ENCODE measurements at places on chromosomes 1 and 21.

GRCh38 chr1:61244114-61244513, 161.8 kb downstream of the NFIA start:
- DNase-seq, result peak; percentile 81

DNA sequence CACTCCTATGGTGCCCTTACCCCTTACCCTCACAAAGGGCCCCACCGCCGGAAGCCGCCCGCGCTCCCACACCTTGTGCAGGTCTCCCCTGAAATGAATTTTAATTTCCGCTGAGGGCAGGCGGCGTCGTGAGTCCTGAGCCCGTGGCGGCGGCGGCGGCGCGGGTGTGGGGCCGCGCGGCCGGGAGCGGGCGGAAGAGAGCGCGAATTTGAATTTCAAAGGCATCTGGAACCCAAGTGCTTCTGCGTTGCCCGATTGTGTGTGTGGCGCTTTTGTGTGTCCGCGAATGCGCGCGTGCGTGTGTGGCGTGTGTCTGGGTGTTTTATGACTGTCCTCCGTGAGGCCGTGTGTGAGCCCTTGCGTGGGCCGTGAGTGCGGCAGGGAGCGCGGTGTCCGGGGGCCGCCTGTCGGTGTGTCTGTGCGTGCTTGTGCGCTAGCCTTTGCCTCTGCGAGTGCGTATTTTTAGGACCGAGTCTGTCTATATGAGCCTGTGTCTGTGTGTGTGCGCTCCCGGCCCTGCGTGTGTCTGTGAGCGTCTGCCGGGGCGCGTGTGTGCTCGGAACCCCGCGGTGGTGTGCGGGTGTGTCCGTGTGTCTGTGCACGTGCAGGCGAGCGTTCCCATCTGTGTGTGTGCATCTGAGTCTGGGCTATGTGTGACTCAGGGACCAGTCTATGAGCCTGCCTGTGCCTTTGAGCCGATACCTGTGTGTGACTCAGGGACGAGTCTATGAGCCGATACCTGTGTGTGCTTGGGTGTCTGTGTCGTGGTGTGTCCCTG, 7.9 kb upstream of the ADGRB2 start:
- DNase-seq, result no peak

DNA sequence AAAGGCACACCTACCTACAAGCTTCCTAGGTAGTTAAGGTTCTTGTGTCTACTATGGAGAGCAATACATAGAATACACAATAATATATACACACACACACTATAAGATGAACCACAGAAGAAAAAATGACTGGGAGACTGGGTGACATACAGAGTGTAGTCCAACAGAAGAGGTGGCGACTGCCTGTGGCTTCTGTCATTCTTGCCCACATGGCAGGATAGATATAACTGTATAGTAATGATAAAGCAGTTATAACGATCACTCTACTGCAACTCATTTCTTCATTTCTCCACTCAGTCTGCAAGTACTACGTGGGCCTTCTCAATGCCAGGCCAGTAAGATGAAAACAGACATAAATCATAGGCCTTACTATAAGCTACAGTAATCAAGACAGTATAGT, 113.8 kb upstream of the EDN2 start:
- no peak for DNase-seq

DNA sequence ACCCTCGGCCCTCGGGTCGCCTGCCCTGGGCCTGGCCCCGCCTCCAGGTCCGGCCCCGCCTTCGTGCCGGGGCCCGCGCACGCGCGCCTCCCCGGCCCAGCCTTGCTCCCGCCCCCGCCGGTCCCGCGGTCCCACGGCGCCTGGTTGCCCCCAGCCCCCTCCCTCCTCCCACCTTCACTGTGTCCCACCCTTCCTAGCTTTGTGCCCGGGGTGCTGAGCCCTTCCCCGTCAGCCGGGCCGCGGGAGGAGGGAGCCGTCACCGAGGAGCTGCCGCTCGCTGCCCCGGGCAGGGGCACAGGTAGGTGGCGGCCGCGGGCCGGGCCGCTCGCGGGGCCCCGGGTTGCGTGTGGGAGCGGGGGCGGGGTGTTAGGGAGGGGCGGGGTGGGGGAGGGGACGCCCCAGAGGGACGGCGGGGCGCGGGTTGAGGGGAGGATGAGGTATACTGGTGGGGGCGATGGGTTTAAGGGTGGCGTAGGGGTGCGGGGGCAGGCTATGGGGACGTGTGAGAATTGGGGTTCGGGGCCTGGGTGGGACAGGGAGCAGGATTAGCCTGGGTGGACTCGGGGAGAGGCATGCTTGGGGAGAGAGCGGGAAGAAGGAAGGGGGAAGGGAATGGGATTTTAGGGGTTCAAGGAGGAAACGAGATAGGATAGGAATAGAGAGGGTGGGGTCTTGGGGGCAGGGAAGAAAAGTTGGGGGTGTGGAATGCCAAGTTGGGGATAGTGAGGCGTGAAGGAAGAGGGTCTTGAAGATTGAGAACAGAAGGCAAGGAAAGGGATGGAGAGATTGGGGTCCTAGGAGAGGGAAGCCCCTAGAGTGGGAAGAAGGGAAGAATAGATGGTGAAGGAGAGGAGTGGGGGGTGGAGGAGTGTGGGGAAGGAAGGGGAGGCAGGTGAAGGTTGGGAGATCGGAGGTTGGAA, at the start of gene LRRC42:
Gene LRRC42, plus strand, starts transcription at position 99 of the 920 bp plus-strand sequence. CDS start 5,650 bp downstream, outside the sequence.
- no peak for DNase-seq

DNA sequence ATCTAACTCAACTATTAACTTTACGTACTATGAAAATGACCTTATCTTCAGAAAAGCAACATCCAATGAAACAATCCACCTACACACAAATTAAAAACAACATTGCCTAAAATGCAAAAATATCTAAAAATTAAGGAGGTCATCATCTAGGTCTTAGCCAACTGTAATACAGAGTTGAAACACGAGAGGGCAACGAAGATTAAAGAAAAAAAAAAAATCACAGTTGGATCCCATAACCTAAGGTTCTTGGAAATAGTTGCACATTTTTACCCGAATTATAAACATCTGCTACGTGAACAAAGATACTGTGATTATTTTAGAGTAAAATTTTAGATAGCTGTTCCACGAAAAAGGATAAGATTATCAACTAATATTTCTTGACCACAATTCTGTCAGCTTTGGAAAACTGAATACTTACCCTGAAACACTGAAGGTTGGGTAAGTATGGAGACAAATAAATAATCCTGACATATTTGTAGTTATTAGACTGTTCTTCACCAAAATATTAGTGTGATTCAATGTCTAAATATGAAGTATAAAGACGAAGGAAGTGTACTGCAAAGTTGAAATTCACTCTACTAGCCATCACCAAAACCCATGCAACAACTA, 88.0 kb upstream of the AK4 start:
- peak; percentile 53 for DNase-seq

- DNase-seq, result no peak
Measured at GRCh38 chr1:22815421-22816066, 104.9 kb downstream of the EPHB2 start.

- DNase-seq, result no peak
Measured at GRCh38 chr1:246678816-246679793, 45.1 kb upstream of the SCCPDH start.

GRCh38 chr1:47232187-47232874, at the start of gene TAL1:
Gene TAL1 (minus strand): TSS chr1:47232225. CDS start chr1:47225888, 6,337 bp downstream.
- DNase-seq, result no peak

- DNase-seq, result no peak
Measured at GRCh38 chr21:28310711-28311110, 682.0 kb downstream of the LTN1 start.

DNA sequence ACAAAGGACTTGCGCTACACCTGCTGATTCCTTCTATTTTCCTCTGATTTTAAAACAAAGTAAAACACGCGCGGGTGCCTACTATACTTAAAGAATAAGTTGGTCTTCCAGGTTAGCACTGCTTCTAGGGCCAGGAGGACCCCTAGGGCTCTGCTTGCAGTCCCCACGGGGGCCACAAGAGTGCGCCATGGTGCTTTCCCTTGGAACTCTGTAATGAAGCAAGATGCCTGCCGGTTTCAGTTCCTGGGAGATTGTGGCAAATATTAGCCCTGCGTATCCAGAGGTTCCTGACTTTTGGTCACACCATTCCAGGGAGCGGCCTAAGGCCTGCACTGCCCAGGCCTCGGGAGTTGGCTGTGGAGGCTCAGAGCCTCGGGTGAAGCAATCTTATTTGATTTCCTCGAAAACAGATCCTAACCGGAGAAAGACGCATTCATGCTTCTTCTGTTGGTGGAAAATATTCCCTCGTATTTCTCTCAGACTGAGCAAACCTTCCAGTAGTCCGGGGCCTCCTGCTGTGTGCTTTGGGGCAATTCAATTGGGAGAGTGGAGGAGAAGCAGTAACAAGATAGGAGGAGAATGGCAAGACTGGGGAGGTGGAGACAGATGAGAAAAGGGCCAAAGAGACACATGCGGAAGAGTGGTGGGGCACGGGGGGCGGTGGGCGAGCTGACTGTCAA, 25.3 kb downstream of the ADAM30 start:
- DNase-seq, result peak; percentile 70

- DNase-seq, result no peak
Measured at GRCh38 chr1:119700326-119700725, 11.4 kb upstream of the PHGDH start.

- no peak for DNase-seq
Measured at GRCh38 chr1:100657876-100658715, 61.4 kb upstream of the VCAM1 start.

- no peak for DNase-seq
Measured at GRCh38 chr1:98336472-98337083, 324.9 kb upstream of the SNX7 start.

DNA sequence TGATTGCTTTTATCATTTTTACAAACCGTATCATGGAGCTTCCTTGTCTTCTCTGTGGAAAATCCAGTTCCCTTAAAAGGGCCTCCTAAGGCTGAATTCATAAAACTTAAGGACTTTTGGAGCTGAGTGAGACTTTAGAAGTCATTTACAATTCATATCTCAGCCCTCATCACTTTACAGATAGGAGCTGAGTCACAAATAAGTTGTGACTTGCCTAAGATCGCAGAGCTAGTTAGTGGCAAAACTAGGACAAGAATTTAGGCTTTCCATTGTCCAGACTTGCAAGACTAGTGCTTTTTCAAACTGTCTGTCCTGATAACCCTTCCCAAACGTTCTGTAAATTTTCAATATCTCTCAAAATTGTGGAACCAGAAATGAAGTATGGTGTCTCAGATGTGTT, 37.3 kb downstream of the C1orf21 start:
- no peak for DNase-seq

- DNase-seq, result no peak
Measured at GRCh38 chr1:43349594-43350306, 9.0 kb upstream of the CDC20 start.

DNA sequence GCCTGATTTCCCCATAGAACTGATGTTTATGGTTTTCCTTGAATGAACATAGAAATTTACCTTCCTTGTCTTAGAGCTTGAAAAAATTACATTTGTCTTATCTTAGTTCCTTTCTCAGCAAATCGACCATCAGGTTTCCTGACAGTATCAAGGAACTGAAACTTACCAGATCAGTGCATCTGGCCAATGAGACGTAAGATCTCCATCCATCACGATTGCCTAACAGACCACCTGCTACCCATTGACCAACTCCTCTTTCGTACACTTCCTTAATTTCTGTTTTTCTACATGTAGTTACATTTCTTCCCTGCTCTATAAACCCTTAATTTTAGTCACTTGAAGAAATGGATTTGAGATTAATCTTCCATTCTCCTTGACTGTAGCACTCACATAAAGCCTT, 57.4 kb upstream of the TMPRSS15 start:
- no peak for DNase-seq

DNA sequence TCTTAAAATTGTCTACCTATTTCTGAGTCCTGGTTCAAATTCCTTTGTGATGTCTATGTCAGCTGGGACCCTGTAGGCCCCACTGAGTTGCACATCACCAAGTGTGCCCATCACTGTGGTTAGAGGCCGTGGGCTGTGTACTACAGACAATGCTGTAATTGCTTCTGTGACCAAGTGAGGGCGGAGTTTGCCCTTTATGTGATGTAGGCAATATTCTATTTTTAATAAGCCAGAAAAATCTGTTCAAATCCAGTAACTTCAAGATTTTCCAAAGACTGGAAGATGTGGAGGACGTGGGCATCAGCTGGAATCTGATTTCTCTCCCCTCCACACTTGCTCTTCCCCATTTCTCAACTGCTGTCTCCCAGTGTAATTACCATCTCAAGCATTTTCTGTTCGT, 215.4 kb downstream of the PBX1 start:
- no peak for DNase-seq

- no peak for DNase-seq
Measured at GRCh38 chr1:10835822-10836421, 39.5 kb upstream of the CASZ1 start.

GRCh38 chr1:205930195-205930577, 13.1 kb downstream of the SLC26A9 start:
- DNase-seq, result no peak

DNA sequence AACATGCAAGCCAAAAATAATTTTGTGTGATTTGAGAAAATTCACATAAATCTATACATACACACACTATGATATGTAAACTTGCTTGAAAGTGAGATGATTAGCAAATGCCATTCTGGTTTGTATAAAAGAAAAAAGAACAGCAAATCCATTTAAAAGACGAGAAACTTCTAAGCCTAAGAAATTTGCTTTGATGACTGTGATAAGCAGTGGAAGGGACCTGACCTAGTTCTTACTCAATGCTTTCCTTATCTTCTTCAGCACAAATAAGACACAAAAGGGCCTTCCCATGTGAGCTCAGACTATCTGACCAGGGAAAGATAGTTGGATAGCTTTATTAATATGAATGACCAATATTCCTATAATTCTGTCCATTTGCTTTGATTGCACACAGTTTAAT, 25.3 kb upstream of the NMNAT2 start:
- DNase-seq, result no peak

GRCh38 chr1:210705086-210705485, 376.4 kb downstream of the HHAT start:
- no peak for DNase-seq

GRCh38 chr1:223678841-223679240, 13.3 kb upstream of the CAPN8 start:
- DNase-seq, result no peak

GRCh38 chr1:238469146-238469631, 578.5 kb upstream of the ZP4 start:
- no peak for DNase-seq

DNA sequence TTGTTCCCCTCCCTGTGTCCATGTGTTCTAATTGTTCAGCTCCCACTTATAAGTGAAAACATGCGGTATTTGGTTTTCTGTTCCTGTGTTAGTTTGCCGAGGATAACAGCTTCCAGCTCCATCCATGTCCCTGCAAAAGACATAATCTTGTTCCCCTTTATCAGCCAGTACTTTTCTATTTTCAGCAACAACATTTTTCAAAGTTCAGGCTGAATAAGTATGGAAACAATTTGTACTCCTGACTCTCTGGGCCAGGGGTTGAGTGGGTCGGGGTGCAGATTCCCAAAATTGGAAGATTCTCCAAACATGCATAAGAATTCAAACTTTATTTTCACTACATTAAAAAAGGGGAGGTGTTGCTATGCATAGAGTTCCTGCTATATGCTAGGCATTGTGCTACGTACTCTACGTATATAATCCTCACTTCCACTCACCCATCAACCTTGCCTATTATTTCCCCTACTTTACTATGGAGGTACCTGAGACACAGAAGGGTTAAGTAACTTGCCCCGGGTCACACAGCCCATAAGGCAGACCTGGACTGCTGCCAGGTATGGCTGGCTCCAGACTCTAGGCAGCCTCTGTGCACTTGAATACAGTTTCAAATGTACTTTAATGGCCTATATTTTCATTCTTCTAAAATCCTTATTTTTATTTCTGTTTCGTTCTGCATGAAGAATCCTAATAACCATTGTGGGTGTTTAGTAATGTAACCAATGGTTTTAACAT, 117.1 kb upstream of the C8B start:
- DNase-seq, result no peak

GRCh38 chr1:19205403-19205802, 4.7 kb downstream of the UBR4 start:
- DNase-seq, result no peak

GRCh38 chr1:204089044-204089751, 16.3 kb downstream of the SOX13 start:
- DNase-seq, result peak; percentile 74
